Mucosa of gallbladder (tissue), 1 donor: ENCODE measurements at places on chromosomes 2 and 18.

- no peak for DNase-seq
Measured at GRCh38 chr2:217788669-217789002, 214.2 kb downstream of the TNS1 start.

DNA sequence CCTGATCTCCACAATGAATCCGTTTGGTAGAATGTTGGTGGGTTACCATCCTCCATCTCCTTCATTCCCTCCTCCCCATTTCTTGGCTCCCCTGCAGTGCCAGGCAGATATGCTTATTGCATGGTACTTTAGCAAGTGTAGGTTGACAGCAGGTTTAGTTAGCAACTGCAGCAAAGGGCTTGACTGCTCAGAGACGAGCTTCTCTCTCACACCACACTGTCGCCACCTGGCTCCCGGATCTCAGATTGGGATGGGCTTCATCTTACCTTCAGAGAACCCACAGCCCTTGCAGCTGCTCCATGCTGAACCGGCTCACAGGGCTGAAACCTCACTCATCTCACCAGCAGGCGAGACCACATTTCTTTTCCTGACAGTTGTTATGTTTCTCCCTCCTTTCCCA lies 88.8 kb downstream of the VWA3B start:
- DNase-seq: no peak

DNA sequence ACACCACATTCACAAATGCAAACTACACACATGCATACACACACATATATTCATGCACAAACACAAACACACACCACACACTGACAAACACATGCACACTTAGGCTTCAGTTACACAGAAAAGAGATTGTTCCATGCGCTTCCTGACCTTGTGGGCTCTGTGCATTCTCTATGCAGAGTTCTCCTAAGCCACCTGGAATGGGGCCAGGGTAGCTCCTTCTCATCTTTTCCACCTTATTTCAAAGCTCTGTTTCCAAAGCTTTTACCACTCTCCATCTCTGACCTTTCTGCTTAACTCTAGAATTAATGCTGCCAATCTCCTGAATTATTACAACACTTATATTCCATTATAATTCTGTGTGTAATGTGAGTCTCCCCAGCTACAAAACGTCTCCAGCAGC lies 522.3 kb upstream of the MYT1L start:
- no peak for DNase-seq

DNA sequence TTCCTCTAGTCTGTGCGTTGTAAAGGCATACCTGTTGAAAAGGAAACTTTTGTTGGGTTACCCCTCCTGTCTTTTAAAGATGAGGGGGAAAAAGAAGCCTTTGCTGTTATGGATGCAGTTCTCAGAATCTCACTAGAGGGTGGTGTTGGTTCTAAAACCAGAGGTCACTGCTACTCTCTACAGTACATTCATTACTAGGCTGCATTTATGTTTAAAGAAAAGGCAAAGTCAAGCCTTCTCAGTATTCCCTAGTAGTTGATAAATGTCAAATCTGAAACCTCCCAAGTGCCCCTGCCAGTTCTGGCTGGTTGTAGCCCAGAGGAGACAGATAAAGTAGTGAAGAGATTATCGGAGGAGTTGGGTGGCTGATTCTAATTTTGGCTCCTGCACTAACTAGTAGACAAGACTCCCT lies 1.4 kb upstream of the PLCL1 start:
- DNase-seq: no peak

DNA sequence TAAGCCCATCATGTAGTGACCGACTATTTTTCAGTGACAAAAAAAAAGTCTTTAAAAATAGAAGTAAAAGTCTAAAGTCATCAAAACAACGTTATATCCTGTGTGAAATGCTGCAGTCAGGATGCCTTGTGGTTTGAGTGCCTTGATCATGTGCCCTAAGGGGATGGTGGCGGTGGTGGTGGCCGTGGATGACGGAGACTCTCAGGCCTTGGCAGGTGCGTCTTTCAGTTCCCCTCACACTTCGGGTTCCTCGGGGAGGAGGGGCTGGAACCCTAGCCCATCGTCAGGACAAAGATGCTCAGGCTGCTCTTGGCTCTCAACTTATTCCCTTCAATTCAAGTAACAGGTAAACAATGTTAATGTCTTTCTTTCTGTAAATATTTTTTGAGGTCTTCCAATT lies at the start of gene CD28:
TSS of gene CD28 (plus strand) at position 237 of the 400 bp plus-strand sequence. CDS start at position 295, 58 bp downstream.
- peak; percentile 64 for DNase-seq

DNA sequence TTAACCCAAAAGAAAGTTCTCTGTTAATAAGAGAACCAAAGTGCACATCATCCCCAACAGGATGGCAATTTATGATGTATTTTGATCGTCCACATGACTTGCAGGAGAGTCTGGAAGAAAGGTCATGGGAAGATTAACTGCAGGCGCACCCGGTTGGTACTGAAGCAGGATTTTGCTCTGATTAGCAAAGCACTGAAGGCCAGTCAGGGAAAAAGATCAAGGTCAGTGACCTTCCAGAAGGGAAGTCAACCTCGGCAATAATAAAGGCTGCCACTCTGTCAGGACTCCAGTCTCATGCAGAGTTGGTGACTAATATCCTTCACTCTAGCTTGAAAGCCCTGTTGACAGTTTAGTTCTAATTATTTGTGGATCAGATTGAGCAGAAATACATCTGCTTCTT lies 432.7 kb upstream of the RAB12 start:
- no peak for DNase-seq

DNA sequence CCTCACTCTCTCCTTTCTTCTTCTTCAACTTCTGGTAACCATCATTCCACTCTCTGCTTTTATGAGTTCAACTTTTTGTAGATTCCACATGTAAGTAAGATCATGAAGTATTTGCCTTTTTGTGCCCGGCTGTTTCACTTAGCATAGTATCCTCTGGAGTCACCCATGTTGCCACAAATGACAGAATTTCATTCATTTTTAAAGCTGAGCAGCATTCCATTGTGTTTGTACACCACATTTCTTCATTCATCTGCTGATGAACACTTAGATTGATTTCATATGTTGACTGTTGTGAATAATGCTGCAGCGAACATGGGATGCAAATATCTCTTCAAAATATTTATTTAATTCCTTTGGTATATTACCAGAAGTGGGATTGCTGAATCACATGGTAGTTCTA lies 133.6 kb upstream of the ERBB4 start:
- DNase-seq: no peak

DNA sequence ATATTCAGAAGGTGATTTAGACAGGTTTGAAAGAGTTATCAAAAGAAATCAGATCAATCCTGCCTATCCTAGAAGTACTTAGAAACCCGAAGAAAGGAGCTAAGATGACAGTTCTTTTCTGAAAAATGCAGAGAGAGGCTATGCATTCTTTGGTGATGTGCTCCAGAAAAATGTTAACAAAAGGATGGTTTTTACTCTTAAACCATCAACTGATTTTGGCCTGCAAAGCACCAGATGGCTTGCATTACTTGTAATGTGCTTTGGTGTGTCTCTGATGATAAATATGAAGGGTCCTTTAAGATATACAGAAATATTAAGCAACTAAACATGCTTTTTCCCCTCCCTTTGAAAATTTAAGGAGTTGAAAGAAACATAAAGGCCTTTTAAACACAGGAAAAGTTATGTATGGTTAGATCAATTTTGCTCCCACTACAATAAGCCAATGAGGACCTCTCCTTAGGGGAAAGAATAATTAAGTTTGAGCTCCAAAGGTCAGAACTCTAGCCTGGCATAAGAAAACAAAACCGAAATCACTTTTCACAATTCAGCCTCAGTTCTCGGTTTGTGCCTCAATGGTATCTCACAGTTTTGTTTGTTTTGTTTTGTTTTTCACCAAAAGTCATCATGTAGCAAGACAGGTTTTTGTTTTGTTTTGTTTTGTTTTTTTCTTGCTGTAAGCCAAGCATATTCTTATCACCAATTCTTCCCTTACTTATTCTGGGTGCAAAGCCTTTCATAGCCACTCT lies 302.4 kb upstream of the NT5C1B start:
- no peak for DNase-seq

DNA sequence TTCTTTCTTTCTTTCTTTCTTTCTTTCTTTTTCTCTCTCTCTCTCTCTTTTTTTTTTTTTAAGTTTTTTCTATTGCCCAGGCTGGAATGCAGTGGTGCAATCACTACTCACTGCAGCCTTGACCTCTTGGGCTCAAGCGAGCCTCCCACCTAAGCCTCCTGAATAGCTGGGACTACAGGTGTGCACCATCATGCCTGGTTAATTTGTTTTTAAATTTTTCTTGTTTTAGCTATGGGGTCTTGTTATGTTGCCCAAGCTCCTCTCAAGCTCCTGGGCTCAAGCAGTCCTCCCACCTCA lies 19.4 kb upstream of the CCDC88A start:
- DNase-seq: no peak

GRCh38 chr2:154455866-154456265 lies 242.6 kb upstream of the KCNJ3 start:
- no peak for DNase-seq

DNA sequence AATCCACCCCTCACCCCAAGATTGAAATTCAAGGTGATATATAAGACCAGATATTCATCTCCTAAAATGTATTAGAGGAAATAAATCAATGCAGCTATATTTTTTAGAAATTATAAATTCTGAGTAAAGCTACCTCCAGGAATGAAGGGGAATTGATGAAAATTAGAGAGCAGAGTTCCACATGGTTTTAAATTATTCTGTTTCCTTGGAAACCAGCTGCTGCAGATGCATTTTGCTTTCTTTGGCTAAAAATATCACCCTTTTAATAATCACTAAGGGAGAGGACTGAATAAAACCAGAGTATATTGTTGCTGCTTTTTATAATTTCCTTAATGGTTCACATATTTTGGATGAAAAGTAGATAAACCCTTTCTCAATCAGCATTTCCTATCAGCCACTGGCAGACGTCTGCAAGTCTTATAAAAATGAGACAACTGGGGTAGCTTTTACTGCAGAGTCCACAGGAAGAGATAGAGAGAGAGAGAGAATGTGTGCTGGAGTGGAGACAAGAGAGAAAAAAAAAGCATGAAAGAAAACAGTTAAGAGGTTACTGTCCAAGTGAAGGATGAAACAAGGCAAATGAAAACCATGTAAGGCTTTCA lies 2.0 kb downstream of the CSRNP3 start:
- DNase-seq: no peak

DNA sequence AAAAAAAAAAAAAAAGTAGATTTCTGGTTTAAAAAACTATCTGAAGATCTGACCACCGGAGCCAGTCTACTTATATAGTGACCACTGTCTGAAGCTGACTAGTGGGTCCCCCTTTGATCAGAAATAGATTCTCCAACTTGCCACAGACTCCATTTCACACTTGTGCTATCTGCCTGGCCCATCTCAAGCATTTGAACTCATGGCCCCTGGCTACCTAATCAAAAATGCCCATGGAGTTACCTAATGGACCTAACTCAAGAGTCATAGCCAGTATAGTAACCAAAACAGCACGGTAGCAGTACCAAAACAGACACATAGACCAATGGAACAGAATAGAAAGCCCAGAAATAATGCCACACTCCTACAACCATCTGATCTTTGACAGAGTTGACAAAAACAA lies 17.0 kb upstream of the ATL2 start:
- no peak for DNase-seq

DNA sequence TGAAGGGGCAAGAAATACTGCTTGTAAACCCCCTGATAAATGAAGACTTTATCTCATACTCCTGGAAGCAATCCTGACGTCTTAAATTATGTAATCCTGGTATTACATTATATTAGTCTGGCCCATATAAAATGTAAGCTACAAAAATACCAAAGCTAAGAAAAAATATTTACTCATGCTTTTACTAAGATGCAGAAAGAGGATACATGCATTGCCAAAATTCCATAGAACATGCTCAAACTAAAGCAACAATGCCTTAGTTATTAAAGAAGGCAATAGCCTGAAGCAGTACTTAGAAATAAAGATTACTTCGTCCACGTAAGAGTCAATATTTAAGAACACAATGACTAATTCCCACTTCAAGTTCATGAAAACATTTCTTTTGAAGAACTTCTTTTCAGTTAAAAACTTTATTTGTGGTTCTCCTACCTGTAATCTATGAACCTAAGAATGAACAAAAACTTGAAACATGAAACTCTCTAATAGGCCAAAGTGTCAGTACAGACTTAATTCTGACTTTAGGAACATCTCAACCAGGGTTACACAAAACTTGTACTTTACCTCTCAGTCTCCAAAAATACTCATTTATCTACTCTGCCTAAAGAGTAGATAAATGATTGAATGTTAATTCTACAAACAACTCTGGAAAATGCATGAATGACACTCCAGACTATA lies 117.3 kb downstream of the THADA start:
- DNase-seq: no peak

DNA sequence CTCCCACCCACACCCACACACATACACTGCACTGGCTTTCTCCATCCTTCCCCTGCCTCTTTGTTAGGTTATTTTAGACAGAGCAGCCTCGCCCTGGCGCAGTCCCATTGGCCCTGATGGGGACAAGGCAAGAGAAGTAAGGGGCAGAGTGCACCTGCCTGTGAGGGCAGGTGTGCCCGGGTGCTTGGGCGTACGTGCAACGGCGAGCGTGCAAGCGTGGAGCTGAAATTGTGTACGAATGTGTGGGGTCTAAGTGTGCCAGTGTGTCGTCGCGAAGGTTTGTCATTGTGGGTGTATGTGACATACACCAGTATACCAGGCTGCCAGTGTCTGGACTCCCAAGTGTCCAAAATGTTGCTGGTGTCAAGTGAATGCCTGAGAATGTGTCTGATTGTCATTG lies 544 bp downstream of the LRATD1 start:
- DNase-seq: no peak

GRCh38 chr2:169767243-169767888 lies 31.3 kb upstream of the SSB start:
- peak; percentile 63 for DNase-seq

- DNase-seq: no peak
Measured at GRCh38 chr2:186309901-186310300, 176.2 kb upstream of the ZC3H15 start.

- no peak for DNase-seq
Measured at GRCh38 chr2:10172033-10172871, 49.7 kb downstream of the RRM2 start.

GRCh38 chr2:98058191-98058975 lies 28.6 kb upstream of the VWA3B start:
- DNase-seq: no peak

DNA sequence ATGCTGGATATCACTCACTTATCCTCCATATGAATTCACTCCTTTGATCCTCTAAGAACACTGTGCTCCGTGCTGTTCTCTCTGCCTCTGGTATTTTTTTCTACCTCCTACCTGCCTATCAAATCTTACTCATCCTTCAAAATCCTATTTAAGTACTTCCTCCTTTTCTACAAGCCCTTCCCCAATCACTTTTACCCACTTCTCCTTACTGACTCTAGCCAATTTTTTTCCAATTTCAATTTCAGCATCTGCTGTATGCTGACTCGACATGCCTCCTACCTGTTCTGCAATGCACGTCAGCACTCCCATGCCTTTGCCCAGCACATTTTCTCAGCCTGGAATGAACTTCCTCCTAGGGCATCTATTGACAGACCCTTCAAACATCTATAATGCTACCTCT lies 37.3 kb upstream of the LNPK start:
- DNase-seq: no peak

DNA sequence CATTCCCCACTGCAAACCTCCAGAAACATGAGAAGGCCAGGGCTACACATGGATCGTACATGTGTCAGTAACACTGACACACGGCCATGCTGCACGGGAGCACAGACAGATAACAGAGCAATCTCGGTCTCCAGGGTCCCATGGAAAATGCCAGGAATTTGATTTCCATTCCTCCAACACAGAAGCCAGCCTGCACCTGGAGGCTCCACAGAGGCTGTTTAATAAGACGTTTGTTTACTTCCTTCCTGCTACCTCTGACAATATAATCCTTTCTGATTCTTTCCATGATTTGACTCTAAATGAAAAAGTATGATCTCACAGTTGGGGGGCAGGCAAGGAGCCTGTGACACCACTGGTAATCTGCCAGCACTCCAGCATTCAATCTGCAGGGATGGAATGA lies 210.9 kb upstream of the DDX18 start:
- no peak for DNase-seq

- no peak for DNase-seq
Measured at GRCh38 chr2:210873631-210874030, 317.2 kb downstream of the CPS1 start.
